COR-L47 (cell line): ENCODE measurements at places on chromosomes 3 and 15.

GRCh38 chr3:122964811-122965210 is 62.8 kb downstream of the SEMA5B start:
- DNase-seq, result no peak

DNA sequence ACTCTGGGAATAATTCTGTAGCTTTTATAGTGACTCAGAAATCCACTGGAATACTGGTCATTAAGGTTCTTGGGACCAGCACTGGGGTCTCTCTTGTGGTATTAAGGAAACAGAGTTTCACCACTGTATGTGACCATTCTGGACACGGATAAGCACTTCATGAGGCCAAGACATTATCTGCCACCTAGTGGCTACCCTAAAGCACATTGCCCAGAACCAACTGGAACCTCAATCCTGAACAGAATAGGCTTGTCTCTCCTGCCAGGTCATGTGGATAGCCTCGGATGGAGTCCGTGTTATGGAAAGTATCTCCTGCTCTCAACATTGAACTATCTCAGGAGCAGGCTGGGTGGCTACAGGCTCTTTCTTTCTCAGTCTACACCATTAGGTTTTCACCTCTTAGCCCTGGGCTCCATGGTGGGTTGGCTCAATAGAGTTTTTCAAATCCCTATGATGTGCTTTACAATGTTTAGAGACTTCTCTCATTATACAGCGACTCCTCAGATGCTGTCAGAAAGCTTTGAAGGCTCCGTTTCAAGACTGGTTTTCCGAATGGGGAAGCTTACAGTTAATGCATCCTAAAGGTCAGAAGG is 167.6 kb upstream of the ST8SIA2 start:
- peak; percentile 27 for DNase-seq

- DNase-seq, result no peak
These were observed 511.4 kb upstream of the MCTP2 start for GRCh38 chr15:93719921-93720351.

DNA sequence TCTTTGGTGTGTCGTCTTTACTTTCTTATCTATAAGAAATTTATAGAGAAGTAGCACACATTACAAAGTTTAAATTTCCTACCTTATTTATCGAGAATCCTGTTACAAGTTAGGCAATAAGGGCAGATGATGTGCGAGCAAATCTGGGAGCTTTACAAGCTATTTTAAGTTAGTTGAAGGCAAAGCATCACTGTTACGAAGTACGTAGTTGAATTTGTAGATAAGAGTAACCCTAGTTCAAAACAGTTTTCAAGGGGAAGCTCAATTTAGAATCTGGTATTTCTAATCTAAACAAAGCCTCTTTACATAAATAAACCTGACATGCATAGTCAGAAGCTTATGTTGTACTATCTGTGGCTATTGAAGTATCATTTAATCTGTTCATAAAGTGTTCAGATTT is 8.4 kb downstream of the KBTBD8 start:
- no peak for DNase-seq

DNA sequence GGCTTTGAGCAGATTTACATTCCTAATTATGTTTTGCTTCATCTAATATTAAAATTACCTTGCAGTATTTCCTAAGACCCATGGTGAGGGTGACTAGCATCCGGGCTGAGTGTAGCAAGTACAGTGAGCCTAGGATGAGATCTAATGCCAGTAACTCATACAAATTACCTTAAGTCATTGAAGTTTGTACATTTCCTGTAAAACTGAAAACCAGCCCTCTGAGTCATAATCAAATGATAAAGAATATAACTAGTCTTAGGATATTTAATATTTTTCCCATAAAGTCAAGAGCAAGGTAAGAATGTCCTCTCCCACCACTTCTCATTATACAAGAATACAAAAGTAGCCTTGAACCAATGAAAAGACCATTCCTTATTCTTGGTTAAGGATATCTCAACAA is 54.8 kb upstream of the CHRM5 start:
- DNase-seq, result no peak

- DNase-seq, result peak; percentile 89
These were observed 2.9 kb upstream of the FAM43A start for GRCh38 chr3:194682694-194683310.

DNA sequence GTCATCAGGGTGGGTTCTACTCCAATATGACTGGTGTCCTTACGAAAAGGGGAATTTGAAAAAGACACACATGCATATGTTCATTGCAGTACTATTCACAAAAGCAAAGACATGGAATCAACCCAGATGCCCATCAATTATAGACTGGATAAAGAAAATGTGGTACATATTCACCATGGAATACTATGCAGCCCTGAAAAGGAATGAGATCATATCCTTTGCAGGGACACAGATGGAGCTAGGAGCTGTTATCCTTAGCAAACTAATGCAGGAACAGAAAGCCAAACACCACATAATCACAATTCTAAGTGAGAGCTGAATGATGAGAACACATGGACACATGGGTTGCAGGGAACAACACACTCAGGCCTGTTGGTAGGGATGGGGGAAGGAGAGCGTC is 24.8 kb upstream of the TICRR start:
- no peak for DNase-seq

DNA sequence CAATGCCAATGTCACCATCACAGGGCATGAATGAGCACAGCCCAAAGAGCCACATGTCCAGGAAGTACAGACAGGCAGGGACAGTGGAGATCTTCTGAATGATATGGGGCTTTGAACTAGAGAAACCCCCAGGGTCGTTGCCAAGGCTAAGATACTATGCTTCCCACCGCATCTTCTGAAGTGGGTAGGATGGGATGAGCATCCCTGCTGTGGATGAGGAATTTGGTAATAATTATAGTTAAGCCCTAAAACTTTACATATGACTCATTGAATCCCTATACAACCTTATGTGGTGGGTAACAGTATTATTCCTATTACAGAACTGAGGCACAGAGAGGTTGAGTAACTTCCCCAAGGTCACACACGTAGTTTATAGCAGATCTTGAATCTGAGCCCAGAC is 44.2 kb downstream of the WNT5A start:
- no peak for DNase-seq

DNA sequence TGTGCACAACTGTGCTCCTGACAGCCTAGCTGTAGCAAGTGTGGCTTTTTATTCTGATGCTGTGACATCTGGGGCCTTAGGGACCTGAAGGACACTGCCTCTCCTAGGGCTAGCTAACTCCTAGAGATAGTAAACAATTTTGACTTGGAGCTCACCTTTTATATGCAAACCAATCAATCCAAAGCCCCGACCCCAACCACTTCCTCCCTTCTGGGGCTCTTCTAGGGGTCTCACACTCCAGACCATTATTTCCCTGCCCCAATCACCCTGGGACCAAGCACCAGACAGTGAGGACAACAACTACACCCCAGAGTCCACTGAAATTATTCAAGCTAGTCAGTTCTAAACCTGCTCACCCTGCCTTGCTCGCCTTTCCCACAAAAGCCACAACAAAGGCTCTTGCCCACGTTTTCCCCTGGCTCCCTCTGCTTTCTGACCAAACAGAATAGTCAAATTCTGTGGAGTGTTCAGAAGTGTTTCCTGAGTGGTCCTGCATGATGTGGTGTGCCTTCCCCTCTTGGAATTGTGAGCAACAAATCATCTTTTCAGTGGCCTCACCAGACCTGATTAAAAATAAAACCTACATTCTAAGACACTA is 84.2 kb upstream of the WNT5A start:
- DNase-seq, result no peak

DNA sequence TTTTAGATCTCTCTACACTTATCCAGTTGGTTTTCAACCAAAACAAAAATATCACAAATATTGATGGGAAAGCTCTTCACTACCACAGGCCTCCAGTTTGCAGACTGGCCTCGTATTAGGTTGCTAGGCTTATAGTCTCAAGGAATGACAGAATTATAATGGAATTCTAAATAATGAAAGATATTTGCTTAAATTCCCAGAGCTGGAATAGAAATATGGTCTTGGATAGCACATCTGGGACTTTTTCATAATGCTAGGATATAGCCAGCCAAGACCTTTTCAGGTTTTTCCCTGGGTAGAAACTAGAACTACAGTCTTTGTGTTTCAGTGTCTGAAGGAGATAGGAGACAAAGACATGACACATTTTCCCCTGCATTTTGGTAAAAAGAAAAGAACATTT is 121.9 kb upstream of the STAC start:
- DNase-seq, result no peak

DNA sequence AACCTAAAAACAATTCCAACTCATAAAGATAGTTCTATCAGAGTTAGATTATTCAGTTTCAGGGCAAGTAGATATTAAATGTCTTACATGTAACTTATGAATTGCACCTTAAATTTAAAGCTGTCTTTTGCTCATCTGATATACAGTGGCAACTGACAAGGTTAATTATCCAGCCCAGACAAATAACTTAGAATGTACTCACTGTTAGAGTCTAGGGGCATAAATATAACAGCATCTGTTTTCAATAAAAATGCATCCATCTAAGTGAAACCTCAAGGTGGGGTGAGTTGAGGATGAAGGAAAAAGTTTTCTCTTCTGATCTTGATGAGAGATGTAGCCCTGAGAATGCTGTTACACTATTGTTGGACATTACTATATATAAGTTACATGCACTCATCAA is 112.6 kb downstream of the FBN1 start:
- no peak for DNase-seq

GRCh38 chr3:22620498-22620897 is 582.6 kb upstream of the UBE2E2 start:
- DNase-seq, result no peak

DNA sequence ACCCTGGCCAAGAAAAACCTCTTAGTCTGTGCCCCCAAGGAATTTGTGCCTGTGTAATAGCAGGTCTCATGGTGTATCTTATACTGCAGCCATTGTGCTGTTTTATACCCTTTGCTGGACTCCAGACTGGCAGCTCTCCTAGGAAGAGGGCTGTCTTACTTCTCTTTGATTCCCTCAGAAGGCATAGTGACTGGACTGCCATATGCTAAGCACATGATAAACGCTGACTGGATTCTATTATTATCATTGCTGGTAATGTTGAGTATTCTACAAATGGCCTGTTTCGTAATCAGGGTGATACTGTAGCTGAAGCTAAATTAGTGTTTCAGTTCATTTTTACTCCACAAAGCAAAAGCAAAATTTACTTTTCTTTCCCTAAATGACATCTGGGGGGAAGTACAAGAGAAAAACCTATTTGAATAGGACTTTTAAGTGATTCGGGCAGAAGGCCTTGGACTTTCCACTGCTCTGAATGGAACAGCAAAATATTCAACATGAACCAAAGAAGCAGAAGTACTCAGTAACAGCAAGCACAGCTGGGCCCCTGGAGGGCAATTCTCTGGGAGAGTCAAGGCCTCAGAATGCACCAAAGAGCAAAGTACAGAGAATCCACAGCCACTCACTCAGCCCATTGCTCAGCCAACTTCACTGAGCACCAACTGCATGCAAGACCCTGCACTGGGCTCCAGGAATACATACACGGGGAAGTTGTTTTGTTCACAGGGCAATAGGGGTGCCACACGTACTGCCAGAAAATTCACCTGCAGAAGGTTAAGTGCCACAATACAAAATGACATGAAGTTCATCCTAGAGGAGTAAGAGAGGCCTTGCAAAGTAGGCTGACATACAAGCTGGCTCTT is 7.9 kb upstream of the BCL2A1 start:
- DNase-seq, result no peak

- no peak for DNase-seq
These were observed 689.6 kb downstream of the MECOM start for GRCh38 chr3:168973897-168974296.

DNA sequence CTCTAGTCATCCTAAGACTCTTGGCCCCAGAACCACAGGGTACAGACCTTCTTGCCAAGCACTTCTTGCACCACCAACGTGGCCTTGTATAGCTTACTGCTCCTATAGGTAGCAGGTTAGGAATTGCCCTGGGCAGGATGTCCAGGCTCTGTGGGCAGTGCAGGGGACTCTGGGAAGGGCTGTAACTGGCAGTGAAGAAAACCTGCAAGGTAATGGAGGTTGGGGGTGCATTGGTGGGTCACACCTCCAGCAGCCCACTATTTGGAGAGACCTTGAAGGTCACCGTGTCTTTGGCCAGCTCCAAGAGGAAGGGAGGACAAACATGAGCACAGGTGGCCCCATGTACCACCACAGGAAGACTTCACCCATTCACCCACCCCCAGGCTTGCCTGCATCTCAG is 21.3 kb upstream of the XYLB start:
- no peak for DNase-seq

- DNase-seq, result no peak
These were observed 143.1 kb upstream of the TBL1XR1 start for GRCh38 chr3:177340243-177340830.
